ENCODE measurements at places on chromosomes 12 and 14. TPM values are rescaled to one million over a fixed set of nuclear protein-coding genes. Genes with fewer than 3 reads are reported as not detected.

- no peak overlapping the region for H3K27ac ChIP-seq
- no peaks in the 10 kb centered on the region for H3K4me1 ChIP-seq
- no peaks in the 10 kb centered on the region for H3K36me3 ChIP-seq
Observed at GRCh38 chr12:60308366-60308991, 712.6 kb downstream of the SLC16A7 start.

GRCh38 chr12:93166541-93167307, 211.0 kb upstream of the NUDT4 start:
- no peak overlapping the region for H3K4me3 ChIP-seq
- no peaks in the 10 kb centered on the region for H3K36me3 ChIP-seq
- no peak for DNase-seq

SYNE3 gene
- total RNA-seq = 21.6 TPM

GRCh38 chr14:102487204-102487577, 22.4 kb downstream of the ANKRD9 start:
- no peak overlapping the region for H3K27ac ChIP-seq
- no peak overlapping the region for H3K4me3 ChIP-seq
- no peaks in the 10 kb centered on the region for H3K27me3 ChIP-seq
- peaks cover 5% of the 10 kb centered on the region for H3K36me3 ChIP-seq
- H3K4me1 ChIP-seq = no peaks in the 10 kb centered on the region
- DNase-seq = no peak

AMHR2 gene
- not detected for total RNA-seq

DNA sequence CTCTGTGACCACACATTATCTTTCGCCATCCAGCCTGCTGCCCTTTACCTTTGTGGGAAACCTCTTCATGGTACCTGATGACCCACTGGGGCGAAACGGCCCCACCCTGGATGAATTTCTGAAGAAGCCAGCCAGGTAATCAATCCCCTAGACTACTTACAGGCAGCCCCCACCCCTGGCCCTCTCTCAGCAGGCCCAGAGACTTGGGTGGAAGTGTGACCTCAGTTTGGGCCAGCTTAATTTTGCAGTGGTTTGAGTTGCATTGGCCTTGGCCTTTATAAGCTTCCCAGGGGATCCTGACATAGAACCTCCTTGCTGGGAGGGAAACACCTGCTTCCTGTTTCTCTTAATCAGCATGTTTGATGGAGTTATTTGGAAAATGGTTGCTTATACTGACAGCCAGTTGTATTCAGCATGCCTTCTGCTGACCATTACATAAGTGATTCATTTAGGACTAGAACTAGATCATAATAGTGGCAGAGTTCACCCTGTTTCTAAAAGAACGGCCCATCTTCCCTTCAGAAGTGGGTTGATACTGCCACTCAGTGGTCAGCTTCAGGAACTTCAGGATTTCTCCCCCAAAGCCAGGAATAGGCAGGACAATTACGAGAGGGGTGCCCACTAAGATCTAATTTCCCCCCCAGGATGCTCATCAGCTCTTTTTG, 6.1 kb downstream of the SDR39U1 start:
- DNase-seq = peak; percentile 57
- H3K4me1 ChIP-seq = peaks cover 52% of the 10 kb centered on the region

DNA sequence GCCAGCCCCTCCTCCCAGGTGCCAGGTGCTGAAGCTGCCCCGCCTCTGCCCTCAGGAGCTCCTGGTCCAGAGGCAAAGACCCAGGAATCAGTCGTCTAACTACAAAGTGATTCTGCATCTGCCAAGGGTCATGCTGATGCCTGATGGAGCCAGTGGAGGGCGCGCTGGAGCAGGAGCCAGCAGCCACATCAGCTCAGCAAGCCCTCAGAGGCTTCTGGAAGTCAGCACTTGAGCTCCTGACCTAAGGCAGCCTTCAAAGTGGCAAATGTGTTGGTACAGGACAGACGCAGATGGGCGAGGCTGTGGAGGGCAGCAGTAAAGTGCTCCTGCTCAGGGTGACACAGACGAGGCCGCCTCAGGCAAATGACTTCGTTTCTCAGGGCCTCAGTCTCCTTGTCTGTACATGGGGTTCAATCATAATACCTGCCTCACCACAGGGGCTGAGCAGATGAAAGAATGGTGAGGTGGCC, 10.9 kb downstream of the C12orf43 start:
- no peak overlapping the region for H3K27ac ChIP-seq
- peak; percentile 76 for DNase-seq
- no peaks in the 10 kb centered on the region for H3K27me3 ChIP-seq
- H3K4me3 ChIP-seq = no peak overlapping the region
- H3K4me1 ChIP-seq = no peaks in the 10 kb centered on the region
- peaks cover 26% of the 10 kb centered on the region for H3K36me3 ChIP-seq

PTPN6 gene
- total RNA-seq = 334 TPM

DNA sequence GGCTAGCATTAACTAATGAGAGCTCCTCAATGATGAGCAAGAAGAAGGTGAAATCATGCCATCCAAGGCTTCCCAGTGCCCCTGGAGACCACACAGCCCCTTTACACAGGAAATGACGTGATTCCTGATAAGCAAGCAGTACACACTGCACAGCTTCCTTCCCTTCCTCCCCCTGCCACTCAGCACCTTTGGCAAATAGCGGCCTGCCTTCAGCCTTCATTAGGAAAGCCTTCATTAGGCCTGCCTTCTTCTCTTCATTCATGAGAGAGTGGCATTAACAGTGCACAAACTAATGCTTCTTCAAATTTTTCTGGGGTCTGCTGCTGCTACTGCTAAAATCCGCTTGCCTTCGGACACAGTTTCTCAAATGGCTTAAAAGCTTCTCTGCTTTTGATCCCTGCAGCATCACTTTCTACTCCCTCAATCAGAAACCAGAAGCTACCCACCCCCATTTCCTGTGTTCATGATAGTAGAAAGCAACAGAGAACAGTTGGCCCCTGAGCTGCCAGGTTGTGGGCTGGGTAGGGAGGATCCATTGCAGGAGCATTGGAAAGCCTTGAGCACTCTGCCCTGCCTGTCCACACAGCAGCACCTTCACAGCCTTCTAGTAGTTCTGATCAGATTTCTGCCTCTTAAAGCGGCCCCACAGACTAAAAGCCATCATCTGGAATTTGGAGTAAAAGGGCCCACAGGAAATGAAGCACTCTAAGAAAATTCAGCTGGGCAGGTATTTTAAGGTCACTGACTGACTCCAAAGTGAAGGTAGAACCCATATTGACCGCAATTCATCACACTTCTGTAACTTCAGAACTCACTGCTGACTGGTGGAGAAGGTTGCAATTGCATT, 103.8 kb upstream of the ETV6 start:
- H3K27me3 ChIP-seq = no peaks in the 10 kb centered on the region
- peak overlapping the region; percentile 81 for H3K27ac ChIP-seq
- peak overlapping the region; percentile 26 for H3K4me3 ChIP-seq
- H3K4me1 ChIP-seq = peaks cover 55% of the 10 kb centered on the region
- no peaks in the 10 kb centered on the region for H3K36me3 ChIP-seq
- peak; percentile 60 for DNase-seq

DNA sequence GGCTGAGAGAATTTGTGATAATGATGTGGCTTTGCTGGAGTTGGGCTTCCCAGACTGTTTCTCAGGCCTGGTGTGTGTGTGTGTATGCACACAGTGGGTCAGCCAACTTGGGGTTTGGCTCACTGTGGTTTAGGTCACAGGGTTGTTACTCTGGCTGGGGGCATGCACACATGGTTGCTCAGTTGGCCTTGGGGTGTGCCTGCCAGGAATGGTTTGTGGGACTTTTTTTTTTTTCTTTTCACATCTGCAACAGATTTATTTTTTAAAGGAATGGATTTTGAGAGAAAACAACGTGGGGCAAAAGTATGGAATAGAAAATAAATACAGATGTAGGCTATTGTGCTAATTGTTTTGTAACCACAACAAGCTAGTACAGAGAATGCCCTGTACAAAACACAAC, 25.0 kb upstream of the GTF2A1 start:
- no peak overlapping the region for H3K4me3 ChIP-seq
- no peak for DNase-seq
- peaks cover 3% of the 10 kb centered on the region for H3K27me3 ChIP-seq
- H3K27ac ChIP-seq = no peak overlapping the region
- H3K4me1 ChIP-seq = no peaks in the 10 kb centered on the region

- DNase-seq = no peak
- no peaks in the 10 kb centered on the region for H3K4me1 ChIP-seq
- H3K27ac ChIP-seq = no peak overlapping the region
- no peaks in the 10 kb centered on the region for H3K36me3 ChIP-seq
Observed at GRCh38 chr14:32720927-32721326, 217.8 kb upstream of the NPAS3 start.

KCNJ8 gene
- total RNA-seq = not detected

CD163 gene
- total RNA-seq = not detected

- no peaks in the 10 kb centered on the region for H3K27me3 ChIP-seq
- no peak overlapping the region for H3K27ac ChIP-seq
- peaks cover 32% of the 10 kb centered on the region for H3K4me1 ChIP-seq
- peaks cover 6% of the 10 kb centered on the region for H3K36me3 ChIP-seq
- DNase-seq = no peak
- H3K4me3 ChIP-seq = no peak overlapping the region
Observed at GRCh38 chr14:65371784-65372183, 40.7 kb upstream of the FUT8 start.

- peak overlapping the region; percentile 72 for H3K27ac ChIP-seq
- DNase-seq = no peak
- H3K27me3 ChIP-seq = no peaks in the 10 kb centered on the region
- no peak overlapping the region for H3K4me3 ChIP-seq
- no peaks in the 10 kb centered on the region for H3K4me1 ChIP-seq
Observed at GRCh38 chr14:22382395-22382794, 206.6 kb downstream of the DAD1 start.

DNA sequence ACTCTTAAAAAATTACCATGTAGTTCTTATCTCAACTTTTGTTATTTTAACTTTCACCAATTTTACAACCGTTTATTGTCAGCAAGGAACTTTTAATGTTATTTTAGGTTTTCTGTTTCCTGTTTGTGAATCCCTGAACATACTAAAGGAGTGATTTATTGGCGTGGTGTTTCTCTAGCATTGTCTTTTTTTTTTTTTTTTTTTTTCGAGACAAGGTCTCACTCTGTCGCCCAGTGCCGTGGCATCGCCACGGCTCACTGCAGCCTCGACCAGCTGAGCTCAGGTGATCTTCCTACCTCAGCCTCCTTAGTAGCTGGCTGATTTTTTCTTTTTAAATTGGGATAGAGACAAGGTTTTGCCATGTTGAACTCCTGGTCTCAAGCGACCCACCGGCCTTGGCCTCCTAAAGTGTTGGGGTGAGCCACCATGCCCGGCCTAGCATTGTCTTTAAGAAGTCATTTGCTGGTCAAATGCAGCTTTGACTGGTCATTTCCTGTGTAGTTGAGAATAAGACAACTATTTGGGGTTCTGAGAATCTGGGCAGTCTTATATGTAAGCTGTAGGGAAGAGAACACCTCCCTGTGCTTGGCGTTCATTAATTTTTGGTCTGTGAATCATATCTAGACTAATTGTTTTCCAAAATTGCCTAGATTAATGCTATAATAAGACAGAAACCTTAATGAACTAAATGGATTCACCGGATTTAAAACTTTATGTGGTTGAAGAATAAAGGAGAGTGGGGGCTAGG, 2.1 kb downstream of the WASHC4 start:
- peaks cover 38% of the 10 kb centered on the region for H3K4me1 ChIP-seq
- H3K27ac ChIP-seq = no peak overlapping the region
- peak overlapping the region; percentile 90 for H3K4me3 ChIP-seq
- peaks cover 10% of the 10 kb centered on the region for H3K36me3 ChIP-seq
- H3K27me3 ChIP-seq = peaks cover 9% of the 10 kb centered on the region

- no peak for DNase-seq
- H3K36me3 ChIP-seq = no peaks in the 10 kb centered on the region
- H3K27me3 ChIP-seq = no peaks in the 10 kb centered on the region
- H3K4me3 ChIP-seq = no peak overlapping the region
- no peak overlapping the region for H3K27ac ChIP-seq
- H3K4me1 ChIP-seq = no peaks in the 10 kb centered on the region
Observed at GRCh38 chr12:16844875-16845274, 238.9 kb upstream of the LMO3 start.

GRCh38 chr12:101940400-101940950, 63.1 kb downstream of the DRAM1 start:
- no peaks in the 10 kb centered on the region for H3K36me3 ChIP-seq
- no peak for DNase-seq
- no peak overlapping the region for H3K27ac ChIP-seq

- H3K4me1 ChIP-seq = no peaks in the 10 kb centered on the region
- H3K4me3 ChIP-seq = no peak overlapping the region
- DNase-seq = no peak
Observed at GRCh38 chr12:3276226-3276625, 199.0 kb downstream of the TSPAN9 start.

LTB4R2 gene
- total RNA-seq = 12.8 TPM

DCN gene
- not detected for total RNA-seq

DNA sequence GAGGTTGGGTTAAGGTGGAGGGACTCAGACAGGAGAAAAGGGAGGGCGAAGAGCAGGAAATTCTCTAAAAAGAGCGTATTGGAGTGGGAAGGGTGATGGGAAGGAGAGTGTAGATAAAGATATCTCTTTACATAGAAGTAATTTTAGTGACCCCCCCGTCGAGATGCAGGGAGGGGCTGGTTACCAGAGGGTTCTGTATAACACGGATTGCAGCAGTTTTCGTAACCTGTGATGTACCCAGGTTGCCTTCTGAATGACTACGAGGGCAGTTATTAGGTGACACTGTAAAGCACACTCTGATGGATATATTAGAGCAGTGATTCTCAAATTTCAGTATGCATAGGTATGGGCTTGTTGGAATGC, 443 bp downstream of the DNAL1 start:
- no peak for DNase-seq
- peak overlapping the region; percentile 92 for H3K4me3 ChIP-seq
- H3K27me3 ChIP-seq = no peaks in the 10 kb centered on the region
- H3K4me1 ChIP-seq = peaks cover 17% of the 10 kb centered on the region
- no peaks in the 10 kb centered on the region for H3K36me3 ChIP-seq

NPAS3 gene
- total RNA-seq = not detected

GRCh38 chr12:7793211-7793610, 4.0 kb downstream of the NANOG start:
- no peak for DNase-seq
- no peaks in the 10 kb centered on the region for H3K27me3 ChIP-seq
- no peaks in the 10 kb centered on the region for H3K36me3 ChIP-seq
- H3K27ac ChIP-seq = no peak overlapping the region
- no peaks in the 10 kb centered on the region for H3K4me1 ChIP-seq

GRCh38 chr14:23618415-23618988, 17.7 kb upstream of the DHRS2 start:
- H3K27ac ChIP-seq = no peak overlapping the region
- no peaks in the 10 kb centered on the region for H3K36me3 ChIP-seq
- no peak overlapping the region for H3K4me3 ChIP-seq
- no peak for DNase-seq
- peaks cover 3% of the 10 kb centered on the region for H3K27me3 ChIP-seq

- H3K27me3 ChIP-seq = no peaks in the 10 kb centered on the region
- H3K27ac ChIP-seq = no peak overlapping the region
- peaks cover 21% of the 10 kb centered on the region for H3K36me3 ChIP-seq
Observed at GRCh38 chr14:69699748-69700303, 67.1 kb upstream of the SRSF5 start.

- no peak for DNase-seq
- H3K4me1 ChIP-seq = no peaks in the 10 kb centered on the region
- no peak overlapping the region for H3K4me3 ChIP-seq
- H3K27ac ChIP-seq = no peak overlapping the region
Observed at GRCh38 chr14:58876608-58877007, 238.8 kb downstream of the DACT1 start.

GRCh38 chr12:112591488-112591887, 172.7 kb downstream of the PTPN11 start:
- H3K27ac ChIP-seq = no peak overlapping the region
- no peak for DNase-seq
- no peaks in the 10 kb centered on the region for H3K4me1 ChIP-seq
- peaks cover 15% of the 10 kb centered on the region for H3K27me3 ChIP-seq

LUM gene
- not detected for total RNA-seq
